Trophoblast cell (in vitro differentiated cells and primary cell): ENCODE measurements at places on chromosomes 5 and 9.

GRCh38 chr5:1019001-1019905, 10.7 kb downstream of the NKD2 start:
- H3K27me3 ChIP-seq: no peaks in the 10 kb centered on the region
- H3K4me1 ChIP-seq: peaks cover 2% of the 10 kb centered on the region
- no peak overlapping the region for H3K4me3 ChIP-seq

DNA sequence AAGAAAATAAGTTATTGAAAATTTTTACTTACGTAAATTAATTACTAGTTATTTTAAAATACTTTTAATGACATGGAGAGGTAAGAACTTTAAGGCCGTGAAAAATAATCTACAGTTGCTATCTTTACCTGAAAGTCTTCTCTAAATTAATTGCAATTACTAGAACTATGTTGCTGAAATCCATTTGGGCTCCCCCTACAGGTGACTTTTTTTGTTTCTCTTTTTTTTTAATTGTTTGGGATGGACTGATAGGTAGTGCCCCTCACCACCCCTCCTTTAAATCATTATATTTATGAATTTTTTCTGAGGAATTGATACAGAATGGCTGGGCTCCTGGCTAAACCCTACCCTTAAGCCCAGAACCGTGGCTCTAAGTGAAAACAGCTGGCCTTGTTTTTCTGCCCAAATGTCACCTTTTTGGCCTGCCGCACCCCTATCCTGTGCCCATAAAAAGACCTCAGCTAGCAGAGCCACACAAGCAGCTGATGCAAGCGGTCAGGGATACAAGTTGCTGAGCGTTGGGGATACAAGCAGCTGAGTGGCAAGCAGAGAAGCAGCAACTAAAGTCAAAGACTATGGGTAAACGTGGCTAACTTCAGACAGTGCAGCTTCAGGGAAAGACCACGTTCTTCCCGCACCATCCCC, 315.2 kb upstream of the ACO1 start:
- no peaks in the 10 kb centered on the region for H3K4me1 ChIP-seq
- H3K36me3 ChIP-seq: no peaks in the 10 kb centered on the region
- H3K27me3 ChIP-seq: no peaks in the 10 kb centered on the region
- no peak overlapping the region for H3K27ac ChIP-seq
- DNase-seq: no peak

GRCh38 chr9:124022201-124023121, 10.9 kb downstream of the LHX2 start:
- H3K36me3 ChIP-seq: no peaks in the 10 kb centered on the region
- H3K27ac ChIP-seq: no peak overlapping the region
- peaks cover 58% of the 10 kb centered on the region for H3K27me3 ChIP-seq
- no peak overlapping the region for H3K4me3 ChIP-seq
- peaks cover 7% of the 10 kb centered on the region for H3K4me1 ChIP-seq

GRCh38 chr5:90334741-90335140, 74.8 kb downstream of the CETN3 start:
- no peak overlapping the region for H3K4me3 ChIP-seq
- no peaks in the 10 kb centered on the region for H3K36me3 ChIP-seq
- no peak for DNase-seq
- no peak overlapping the region for H3K27ac ChIP-seq
- no peaks in the 10 kb centered on the region for H3K27me3 ChIP-seq
- H3K4me1 ChIP-seq: no peaks in the 10 kb centered on the region

GRCh38 chr5:178389026-178389729, 156.6 kb upstream of the PHYKPL start:
- no peaks in the 10 kb centered on the region for H3K27me3 ChIP-seq
- no peak overlapping the region for H3K4me3 ChIP-seq
- no peak for DNase-seq
- H3K27ac ChIP-seq: no peak overlapping the region
- no peaks in the 10 kb centered on the region for H3K36me3 ChIP-seq

DNA sequence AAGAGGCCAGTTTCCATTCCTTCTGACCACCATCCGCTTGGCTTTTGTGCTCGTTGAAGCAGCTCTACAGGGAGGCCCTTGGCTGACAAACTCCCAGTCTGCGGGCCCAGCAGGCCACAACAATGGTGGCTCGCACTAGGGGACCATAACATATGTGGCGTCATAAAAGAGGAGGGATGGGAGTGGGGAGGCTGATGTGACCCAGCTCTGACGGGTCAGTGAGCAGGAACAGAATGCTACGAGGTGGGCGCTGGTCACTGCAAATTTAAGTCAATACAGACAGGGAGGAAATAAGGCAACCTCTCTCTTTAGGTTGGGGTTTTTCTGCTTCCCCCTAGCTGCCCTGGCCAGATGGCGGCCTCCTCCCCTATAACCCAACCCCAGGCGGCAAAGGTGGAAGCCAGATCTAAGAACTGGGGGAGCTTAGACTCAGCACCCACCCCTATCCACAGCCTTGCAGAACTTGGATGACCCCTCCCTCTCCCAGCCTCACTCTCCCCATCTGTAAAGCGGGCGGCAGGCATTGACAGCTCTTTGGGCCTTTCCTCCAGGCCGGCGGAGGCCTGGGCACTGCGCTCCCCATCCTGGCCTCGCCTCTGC, 778 bp downstream of the FRRS1L start:
- DNase-seq: no peak
- H3K4me3 ChIP-seq: no peak overlapping the region
- H3K36me3 ChIP-seq: no peaks in the 10 kb centered on the region
- peaks cover 26% of the 10 kb centered on the region for H3K27me3 ChIP-seq
- no peak overlapping the region for H3K27ac ChIP-seq
- H3K4me1 ChIP-seq: no peaks in the 10 kb centered on the region

- H3K27me3 ChIP-seq: no peaks in the 10 kb centered on the region
- no peak for DNase-seq
- no peaks in the 10 kb centered on the region for H3K36me3 ChIP-seq
- no peak overlapping the region for H3K4me3 ChIP-seq
- no peak overlapping the region for H3K27ac ChIP-seq
Observed at GRCh38 chr5:133933169-133933509, 35.3 kb downstream of the C5orf15 start.

- H3K27me3 ChIP-seq: no peaks in the 10 kb centered on the region
- peak overlapping the region; percentile 80 for H3K4me3 ChIP-seq
- H3K36me3 ChIP-seq: peaks cover 19% of the 10 kb centered on the region
- peak overlapping the region; percentile 81 for H3K27ac ChIP-seq
- H3K4me1 ChIP-seq: peaks cover 31% of the 10 kb centered on the region
Observed at GRCh38 chr9:136051837-136052471, 43.1 kb downstream of the NACC2 start.

- no peak for DNase-seq
- peaks cover 5% of the 10 kb centered on the region for H3K36me3 ChIP-seq
- H3K27me3 ChIP-seq: no peaks in the 10 kb centered on the region
- no peaks in the 10 kb centered on the region for H3K4me1 ChIP-seq
- H3K27ac ChIP-seq: no peak overlapping the region
- H3K4me3 ChIP-seq: no peak overlapping the region
Observed at GRCh38 chr5:75368391-75368790, 31.4 kb downstream of the HMGCR start.

GRCh38 chr9:127803507-127804352, 1.0 kb downstream of the FPGS start:
- DNase-seq: no peak
- H3K27me3 ChIP-seq: no peaks in the 10 kb centered on the region
- H3K4me3 ChIP-seq: peak overlapping the region; percentile 95
- H3K4me1 ChIP-seq: no peaks in the 10 kb centered on the region

DNA sequence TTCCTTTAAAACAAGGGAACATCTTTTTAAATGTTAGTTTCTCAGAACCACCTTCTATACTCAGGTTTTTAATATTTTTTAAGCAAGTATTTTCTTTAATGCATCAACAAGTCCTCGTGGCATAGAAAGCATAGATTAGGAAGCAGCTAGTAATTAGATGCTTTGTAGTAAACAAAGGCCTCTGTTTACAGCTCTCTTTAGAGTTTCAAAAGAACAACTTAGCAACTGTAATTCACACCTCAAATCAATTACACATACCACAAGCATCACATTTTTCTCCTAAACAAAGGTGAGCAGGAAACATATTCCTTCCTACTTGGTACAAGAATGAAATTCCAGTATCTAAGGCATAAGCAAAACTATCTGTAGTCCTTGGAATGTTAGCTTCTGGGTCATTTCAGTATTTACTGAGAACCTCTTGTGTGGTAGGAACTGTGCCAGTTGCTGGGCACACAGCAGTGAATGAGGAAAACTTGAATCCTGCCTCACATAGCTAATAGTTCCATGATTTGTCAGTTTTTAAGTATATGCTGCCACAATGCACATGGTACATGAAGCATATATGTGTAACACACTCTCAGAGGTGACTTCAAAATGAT, 249.1 kb downstream of the CEMIP2 start:
- no peaks in the 10 kb centered on the region for H3K27me3 ChIP-seq
- no peak for DNase-seq
- no peak overlapping the region for H3K27ac ChIP-seq
- no peaks in the 10 kb centered on the region for H3K4me1 ChIP-seq
- no peak overlapping the region for H3K4me3 ChIP-seq
- H3K36me3 ChIP-seq: no peaks in the 10 kb centered on the region

- DNase-seq: no peak
- H3K4me3 ChIP-seq: no peak overlapping the region
- H3K27ac ChIP-seq: no peak overlapping the region
- H3K27me3 ChIP-seq: no peaks in the 10 kb centered on the region
- H3K4me1 ChIP-seq: peaks cover 25% of the 10 kb centered on the region
Observed at GRCh38 chr9:133540698-133541025, 6.2 kb downstream of the ADAMTSL2 start.

GRCh38 chr9:134961331-134962064, 43.8 kb upstream of the FCN1 start:
- no peaks in the 10 kb centered on the region for H3K4me1 ChIP-seq
- H3K36me3 ChIP-seq: no peaks in the 10 kb centered on the region
- H3K4me3 ChIP-seq: no peak overlapping the region
- no peak overlapping the region for H3K27ac ChIP-seq
- DNase-seq: no peak

DNA sequence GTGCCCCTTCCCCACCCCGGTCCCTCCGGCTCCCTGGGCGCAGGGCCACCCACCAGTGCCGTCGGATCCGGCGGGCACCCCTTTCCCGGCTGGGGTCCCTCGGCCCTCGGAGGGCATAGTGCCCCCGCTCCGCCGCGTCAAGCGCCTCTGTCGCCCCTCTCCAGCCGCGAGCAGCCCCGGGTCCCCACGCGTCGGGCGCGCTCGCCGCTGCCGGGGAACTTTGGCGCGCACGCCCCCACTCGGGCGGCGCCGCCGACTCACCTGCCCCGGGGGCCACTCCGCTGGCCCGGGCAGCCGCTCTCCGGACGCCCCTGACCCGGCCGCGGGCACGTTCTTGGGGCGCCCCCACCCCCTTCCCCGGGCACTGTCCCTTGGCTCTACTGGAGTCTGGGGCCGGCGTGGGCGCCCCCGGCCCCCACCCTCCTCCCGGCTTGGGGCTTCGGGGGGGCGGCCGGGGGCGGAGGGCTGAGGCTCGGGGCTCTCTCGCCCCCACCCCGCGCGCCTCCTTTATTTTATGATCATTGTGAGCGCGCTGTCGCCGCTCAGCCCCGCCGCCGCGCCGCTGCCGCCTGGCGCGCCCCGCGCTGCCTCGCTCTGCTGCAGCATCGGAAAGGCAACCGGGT, 1.1 kb upstream of the FAM78A start:
- no peaks in the 10 kb centered on the region for H3K36me3 ChIP-seq
- peaks cover 26% of the 10 kb centered on the region for H3K27me3 ChIP-seq
- H3K4me1 ChIP-seq: peaks cover 2% of the 10 kb centered on the region
- peak overlapping the region; percentile 72 for H3K4me3 ChIP-seq
- no peak overlapping the region for H3K27ac ChIP-seq

- no peak overlapping the region for H3K4me3 ChIP-seq
- no peak for DNase-seq
- no peak overlapping the region for H3K27ac ChIP-seq
- H3K4me1 ChIP-seq: no peaks in the 10 kb centered on the region
Observed at GRCh38 chr9:132056717-132057560, 22.7 kb downstream of the MED27 start.

DNA sequence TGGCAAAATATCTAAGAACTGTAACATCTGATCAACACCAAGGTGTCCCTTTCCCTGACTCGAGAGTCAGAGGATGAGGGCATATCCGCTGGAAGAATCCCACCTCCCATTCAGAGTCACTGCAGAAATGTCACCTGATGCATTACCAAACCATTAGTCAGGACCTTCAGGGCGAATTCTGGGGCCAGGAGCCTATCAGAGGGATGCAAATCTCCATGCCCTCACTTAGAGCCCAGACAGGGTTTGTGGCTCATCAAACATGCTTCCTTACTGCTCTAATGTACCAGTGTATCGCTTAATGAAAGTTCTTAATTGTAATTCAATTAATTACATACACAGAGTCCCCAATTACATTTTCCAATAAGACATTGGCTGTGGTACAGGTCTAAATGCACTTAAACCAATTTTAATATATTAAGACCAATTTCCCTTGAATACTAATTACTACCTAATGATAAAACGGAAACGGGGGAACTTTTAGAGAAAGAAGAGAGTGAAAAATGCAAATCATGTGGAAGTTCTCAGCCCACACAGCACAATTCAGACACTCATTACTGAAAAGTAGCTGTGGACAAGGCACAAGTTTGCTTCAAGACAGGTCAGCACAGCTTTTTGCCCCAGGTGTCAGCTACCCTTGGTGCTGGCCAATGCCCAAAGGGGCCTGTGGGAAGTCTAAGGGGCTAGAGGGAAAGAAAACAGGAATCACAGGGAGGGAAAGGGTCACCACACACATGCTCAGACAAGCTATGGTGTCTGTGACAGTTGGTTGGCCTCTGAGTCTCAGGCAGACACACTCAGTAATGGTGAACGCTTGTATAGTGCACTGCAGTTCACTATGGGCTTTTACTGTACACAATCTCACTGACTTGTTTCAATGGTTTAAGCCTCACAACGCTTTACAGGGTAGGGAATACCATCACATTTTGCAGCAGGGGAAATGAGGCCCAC, 211.6 kb downstream of the MAPKAP1 start:
- DNase-seq: peak; percentile 85
- no peak overlapping the region for H3K4me3 ChIP-seq
- H3K27me3 ChIP-seq: no peaks in the 10 kb centered on the region

DNA sequence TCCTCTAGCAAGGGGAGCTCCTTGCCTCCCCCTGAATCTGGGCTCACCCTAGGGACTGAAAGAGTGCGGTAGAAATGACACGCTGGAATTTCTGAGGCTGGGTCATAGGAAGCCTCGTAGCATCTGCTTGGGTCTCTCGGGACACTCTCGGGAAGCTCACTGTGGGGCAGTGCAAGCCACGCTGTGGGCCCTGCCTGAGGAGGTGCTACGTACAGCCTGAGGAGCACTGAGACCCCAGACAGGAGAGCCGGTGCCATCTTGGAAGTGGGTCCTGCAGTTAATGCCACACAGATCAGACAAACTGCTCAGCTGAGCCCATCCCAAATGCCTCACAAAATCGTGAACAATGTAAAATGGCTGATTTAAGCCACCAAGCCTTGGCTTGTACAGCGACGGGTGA, 1.8 kb downstream of the MRPL36 start:
- H3K27me3 ChIP-seq: no peaks in the 10 kb centered on the region
- peaks cover 24% of the 10 kb centered on the region for H3K36me3 ChIP-seq
- no peak for DNase-seq

DNA sequence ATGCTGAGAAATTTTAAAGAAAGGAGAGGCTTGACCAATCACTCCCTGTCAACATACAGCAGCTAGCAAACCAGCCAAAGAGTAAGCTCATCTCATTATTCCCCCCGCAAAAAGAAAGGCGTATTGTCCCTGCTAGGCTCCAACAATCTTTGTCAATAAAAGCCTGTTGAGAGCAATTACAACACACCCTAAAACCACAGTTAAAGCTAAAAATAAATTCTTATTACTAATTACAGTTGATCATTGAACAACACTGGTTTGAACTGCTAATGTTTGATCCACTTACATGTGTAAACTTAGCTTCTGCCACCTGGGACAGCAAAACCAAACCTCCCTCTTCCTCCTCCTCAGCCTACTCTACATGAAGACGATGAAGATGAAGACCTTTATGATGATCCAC, 151.2 kb downstream of the TSSK1B start:
- H3K36me3 ChIP-seq: no peaks in the 10 kb centered on the region
- no peak for DNase-seq
- no peaks in the 10 kb centered on the region for H3K4me1 ChIP-seq
- H3K4me3 ChIP-seq: no peak overlapping the region
- H3K27me3 ChIP-seq: no peaks in the 10 kb centered on the region
